ENCODE measurements at places on chromosomes 12 and 14.

GRCh38 chr12:107152315-107152714 is 59.0 kb upstream of the CRY1 start:
- DNase-seq, result peak; percentile 28

GRCh38 chr14:81066672-81067071 is 111.3 kb downstream of the TSHR start:
- DNase-seq, result no peak

DNA sequence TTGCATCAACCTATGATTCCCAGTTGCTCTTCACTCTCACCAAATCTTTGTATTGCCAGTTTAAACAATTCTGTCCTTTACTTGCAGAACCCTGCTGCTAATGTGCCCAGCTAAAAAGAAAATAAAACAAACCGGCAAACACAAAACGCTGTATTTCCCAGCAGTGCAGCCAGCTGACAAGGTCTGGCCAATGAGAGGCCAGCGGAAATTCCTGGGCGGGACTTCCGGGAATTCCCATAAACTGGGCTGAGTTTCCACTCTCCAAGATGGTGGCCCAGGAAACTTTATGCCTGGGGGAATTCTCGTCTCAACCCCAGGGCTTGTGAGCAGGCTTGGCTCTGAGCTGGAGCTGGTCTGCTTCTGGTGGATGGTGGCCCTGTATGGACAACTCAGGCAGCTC is 807.3 kb upstream of the TMEM132C start:
- no peak for DNase-seq

DNA sequence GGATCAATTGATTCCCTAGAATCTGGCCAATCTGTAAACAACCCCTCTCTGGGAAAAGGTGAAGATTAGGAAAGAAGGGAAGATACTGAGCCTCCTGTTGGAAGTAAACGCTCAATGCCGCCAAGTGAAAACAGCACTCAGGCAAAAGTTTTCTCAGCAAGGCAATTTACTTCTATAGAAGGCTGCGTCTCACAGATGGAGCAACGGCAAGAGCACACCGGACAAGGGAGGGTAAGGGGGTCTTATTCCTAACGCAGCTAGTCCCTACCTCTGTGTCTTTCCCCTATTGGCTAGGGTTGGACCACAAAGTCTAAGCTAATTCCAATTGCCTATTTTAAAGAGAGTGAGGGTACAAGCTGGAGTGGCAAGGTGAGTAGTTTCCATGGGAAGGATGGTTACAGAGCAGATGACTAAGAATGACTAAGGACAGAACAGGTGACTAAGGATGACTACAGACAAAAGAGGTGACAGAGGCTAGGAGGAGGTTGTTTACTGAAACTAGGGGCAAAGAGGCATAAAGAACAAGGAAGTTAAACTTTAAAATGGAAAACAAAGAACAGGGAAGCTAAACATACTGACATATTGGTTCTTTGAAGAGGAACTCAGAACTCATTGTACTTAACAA is 5.6 kb upstream of the TTC9 start:
- DNase-seq, result no peak

- DNase-seq, result no peak
Measured at GRCh38 chr12:12528361-12529270, 34.0 kb downstream of the DUSP16 start.

DNA sequence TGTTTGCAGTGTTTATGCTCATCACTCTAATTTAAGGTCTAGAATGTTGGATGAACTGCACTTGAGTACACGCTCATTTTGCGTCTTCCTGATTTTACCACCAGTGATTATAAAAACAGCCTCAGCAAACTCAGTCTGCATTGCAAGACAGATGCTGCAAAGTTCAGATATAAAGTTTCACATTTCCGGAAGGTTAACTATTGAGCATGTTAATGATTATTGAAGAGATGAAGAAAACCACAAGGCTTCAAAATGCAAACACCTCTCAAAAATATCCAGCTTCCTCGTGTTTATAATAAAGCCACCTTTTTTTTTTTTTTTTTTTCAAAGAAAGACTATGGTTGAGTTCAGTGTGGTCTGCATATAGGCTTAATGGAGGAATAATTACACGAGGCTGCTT is 92.1 kb upstream of the BMP4 start:
- no peak for DNase-seq

DNA sequence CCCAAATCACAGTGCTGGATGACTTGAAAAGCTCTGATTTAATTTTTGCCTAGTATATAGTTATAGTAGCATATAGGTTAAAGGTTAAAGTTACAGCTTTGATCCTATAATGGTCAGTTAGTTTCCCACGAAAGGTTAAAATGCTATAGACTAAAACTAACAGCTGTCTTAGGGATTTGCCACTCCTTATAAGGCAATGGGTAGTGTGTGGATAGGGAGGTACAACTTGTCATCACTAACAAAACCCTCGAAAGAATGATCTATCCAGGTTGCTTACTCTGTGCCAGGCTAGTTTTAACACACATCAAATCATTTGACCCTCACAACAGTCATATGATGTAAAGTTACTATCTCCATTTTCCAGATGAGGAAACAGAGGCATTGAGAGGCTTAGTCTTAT is 11.7 kb downstream of the RCOR1 start:
- no peak for DNase-seq

DNA sequence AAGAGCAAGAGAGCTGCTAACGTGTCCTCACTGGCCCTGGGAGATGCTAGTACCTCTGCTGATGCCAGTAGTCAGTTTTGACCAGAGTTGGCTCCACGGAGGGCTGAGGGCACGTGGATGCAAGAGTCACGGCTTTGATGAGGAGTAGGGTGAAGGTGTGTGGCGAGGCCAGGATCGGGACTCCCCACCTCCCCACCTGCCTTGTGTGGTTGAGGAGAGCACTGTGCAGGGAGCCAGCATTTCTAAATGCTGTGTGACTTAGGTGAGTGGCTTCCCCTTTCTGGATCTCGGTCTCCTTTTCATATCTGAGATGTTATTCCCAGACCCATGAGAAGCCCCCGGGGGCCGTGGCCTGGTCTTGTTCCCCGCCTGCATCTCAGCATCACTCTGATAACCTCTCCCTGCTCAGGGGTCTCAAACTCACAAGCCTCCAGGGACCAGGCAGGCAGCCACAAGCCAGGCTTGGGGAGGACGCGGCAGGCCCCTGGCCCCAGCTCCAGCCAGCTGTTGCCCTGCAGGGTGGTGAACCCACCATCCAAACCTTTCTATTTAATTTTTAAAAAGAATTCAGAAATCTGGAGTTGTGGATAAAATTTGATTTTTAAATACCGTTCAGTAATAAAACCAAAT is 32.1 kb downstream of the MVK start:
- DNase-seq, result no peak

GRCh38 chr12:46517579-46517962 is 145.0 kb upstream of the SLC38A2 start:
- DNase-seq, result no peak

DNA sequence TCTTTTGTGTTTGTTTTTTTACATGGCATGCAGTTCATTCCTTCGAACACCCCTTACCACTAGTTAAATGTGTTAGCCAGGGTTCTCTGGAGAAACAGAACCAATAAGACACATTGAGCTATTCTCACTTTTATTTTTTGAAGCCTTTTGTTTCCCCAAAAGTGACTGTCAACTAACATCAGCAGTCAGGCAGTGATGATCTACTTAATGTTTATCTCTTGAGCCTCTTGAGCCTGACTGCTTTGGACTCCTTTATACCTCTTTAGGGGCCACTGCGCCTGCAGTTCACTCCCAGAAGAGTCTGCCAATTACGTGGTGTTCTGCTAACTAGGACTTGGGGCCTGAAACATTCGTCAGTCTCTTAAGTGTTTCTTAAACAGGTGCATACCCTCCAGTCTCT is 163.7 kb upstream of the FLRT2 start:
- no peak for DNase-seq

DNA sequence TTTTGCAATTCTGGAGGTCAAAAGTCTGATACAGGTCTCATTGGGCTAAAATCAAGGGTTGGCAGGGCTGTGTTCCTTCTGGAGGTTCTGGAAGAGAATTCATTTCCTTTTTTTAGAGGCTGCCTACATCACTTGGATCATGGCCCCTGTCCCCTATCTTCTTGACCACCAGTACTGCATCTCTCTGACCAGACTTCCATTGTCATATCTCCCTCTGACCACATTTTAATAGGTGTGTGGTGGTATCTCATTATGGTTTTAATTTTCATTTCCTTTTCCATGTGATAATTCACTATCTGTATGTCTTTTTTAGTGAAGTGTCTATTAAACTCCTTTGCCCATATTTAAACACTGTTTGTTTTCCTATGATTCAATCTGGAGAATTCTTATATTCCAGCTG is 215.2 kb upstream of the OTX2 start:
- DNase-seq, result no peak

GRCh38 chr12:54601841-54602240 is 13.4 kb upstream of the PPP1R1A start:
- no peak for DNase-seq

GRCh38 chr14:73465823-73466532 is 7.6 kb upstream of the NUMB start:
- DNase-seq, result no peak
